Activated T-cell treated with anti-CD3 and anti-CD28 coated beads, Interleukin-2, amount 50 U/mL, for 4 hours (primary cell): ENCODE measurements at places on chromosomes 11 and 22. TPM values are rescaled to one million over a fixed set of nuclear protein-coding genes. Genes with fewer than 3 reads are reported as not detected.

C11orf87 gene
- not detected for total RNA-seq

- no peak for DNase-seq
Measured at GRCh38 chr11:13341026-13341425, 63.4 kb downstream of the BMAL1 start.

DNA sequence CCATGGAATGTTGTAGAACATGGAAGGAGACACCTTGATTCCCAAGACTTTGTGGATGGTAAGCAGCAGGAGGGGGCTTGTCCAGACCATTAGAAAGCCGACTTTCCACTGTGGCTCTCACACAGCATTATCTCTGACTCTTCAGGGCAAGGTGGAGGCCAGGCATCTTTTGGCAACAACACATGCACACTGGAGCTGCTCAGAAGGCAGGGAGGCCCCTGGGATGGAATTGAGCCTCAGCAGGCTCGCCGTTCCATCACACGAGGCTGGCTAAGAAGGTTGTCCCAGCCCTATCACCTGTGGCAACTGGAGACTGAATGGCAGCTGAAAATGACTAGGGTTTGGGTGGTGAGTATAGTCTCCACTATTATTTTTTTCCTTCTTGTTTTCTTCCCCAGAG is 76.3 kb upstream of the TMEM45B start:
- no peak for DNase-seq

- DNase-seq = no peak
Measured at GRCh38 chr11:126181939-126182730, 29.3 kb downstream of the RPUSD4 start.

DNA sequence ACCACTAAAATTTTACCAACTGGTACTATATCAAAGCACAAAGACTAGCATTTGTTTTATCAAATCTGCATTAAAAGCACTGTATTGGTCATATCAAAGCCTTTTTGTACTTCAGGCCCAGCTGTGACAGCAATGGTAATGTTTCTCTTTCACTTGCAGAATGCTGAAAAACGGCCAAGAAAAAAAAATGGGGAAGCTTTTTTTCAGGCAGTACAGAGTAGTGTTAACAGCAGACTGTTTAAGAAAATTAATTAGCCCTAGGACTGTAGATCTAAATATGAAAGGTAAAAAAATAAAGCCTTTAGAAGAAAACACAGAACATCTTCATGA is 33.3 kb downstream of the DENND5A start:
- no peak for DNase-seq

FAM227A gene
- total RNA-seq = 0.53 TPM

- no peak for DNase-seq
Measured at GRCh38 chr22:31615491-31615860, 46.5 kb downstream of the PISD start.

DNA sequence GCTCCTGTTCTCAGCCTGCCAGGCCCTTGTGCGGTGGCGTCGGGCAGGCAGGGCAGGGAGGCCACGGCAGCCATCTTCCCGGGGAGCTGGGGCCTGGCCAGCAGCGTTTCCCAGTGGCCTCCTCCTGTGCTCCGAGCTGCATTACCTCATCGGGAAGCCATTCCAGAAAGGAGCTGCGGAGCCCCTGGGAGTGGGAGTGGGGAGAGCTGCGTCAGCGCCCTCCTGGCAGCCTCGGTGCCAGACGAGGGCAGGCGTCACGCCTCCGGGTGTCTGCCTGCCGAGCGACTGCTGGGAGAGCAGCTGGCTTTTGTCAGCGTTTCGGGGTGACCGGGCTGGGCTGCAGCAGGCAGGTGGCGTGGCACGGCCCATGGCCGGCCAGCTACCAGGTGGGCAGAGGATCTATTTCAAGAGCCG is 30.9 kb upstream of the WNT7B start:
- DNase-seq = no peak

DNA sequence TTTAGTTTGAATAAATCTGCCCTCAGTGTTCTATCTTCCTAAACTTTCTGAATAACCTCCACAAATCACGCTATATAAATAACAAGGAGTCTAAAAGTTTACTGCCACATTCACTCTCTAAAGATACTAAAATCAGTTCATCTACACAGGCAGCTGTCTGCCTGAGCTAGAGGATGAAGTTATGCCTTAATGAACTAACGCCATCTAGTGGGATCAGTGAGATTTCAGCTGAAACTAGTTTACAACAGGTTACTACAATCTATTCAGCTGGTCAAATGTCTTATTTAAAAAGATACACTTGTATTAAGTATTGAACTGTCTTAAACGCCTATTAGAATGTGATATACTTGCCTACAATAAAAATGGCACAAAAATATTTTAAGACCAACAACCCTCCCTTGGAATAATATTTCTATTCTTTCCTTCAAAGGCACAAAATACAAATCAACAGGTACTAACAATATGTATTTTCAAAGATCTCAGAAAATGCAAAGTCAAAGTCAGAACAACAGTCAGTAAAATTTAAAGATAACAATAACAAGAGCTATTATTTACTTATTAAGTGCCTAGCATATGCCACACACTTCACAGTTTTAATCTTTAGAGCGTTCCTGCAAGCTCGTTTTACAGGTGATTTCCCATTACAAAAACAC is 84.1 kb downstream of the LARGE2 start:
- no peak for DNase-seq

SMC1B gene
- total RNA-seq = 0.18 TPM

- no peak for DNase-seq
Measured at GRCh38 chr11:116930586-116930985, 93.2 kb upstream of the APOA1 start.

DNA sequence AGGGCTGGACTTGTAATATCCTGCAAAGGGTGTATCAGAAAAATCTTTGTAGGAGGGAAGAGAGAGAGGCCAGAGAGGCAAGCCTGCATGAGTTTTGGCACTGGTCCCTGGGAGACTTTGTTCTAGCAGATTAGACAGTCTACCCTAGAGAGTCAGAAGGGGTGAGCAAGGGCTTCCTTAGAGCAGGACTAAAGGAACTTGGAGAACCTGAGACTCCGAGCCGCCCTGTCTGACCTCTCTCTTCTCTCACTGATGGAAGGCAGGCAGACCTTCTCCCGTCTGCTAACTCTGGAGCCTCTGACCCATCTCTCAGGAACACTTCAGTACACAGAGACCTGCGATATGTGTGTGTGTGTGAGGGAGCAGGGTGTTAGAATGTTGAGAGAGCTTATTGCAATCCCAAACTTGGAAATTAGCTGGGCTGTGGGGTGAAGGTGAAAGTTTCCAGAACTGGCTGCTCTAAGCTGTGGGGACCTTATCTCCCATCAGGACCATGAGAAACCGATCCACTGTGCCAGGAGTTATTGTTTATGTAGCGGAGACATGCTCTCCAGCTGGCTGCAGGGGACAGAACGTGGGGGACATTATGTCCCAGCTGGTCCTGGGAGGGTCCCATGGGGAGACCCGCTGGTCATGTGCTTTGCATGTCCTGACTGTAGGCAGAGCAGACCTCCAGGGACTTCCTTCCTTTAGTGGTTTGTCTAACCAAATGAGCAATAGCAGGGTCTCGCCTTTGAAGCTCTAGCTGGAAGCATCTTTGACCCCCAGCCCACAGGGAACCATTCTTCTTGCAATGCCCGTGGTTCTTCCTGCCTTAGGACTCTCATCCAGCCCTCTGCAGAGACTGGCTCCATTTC is 51.1 kb downstream of the TIMP3 start:
- no peak for DNase-seq

TMPRSS6 gene
- total RNA-seq = 1.3 TPM

MTFP1 gene
- total RNA-seq = 113 TPM

GRCh38 chr11:1291295-1292017 is 18.0 kb downstream of the TOLLIP start:
- no peak for DNase-seq

DNA sequence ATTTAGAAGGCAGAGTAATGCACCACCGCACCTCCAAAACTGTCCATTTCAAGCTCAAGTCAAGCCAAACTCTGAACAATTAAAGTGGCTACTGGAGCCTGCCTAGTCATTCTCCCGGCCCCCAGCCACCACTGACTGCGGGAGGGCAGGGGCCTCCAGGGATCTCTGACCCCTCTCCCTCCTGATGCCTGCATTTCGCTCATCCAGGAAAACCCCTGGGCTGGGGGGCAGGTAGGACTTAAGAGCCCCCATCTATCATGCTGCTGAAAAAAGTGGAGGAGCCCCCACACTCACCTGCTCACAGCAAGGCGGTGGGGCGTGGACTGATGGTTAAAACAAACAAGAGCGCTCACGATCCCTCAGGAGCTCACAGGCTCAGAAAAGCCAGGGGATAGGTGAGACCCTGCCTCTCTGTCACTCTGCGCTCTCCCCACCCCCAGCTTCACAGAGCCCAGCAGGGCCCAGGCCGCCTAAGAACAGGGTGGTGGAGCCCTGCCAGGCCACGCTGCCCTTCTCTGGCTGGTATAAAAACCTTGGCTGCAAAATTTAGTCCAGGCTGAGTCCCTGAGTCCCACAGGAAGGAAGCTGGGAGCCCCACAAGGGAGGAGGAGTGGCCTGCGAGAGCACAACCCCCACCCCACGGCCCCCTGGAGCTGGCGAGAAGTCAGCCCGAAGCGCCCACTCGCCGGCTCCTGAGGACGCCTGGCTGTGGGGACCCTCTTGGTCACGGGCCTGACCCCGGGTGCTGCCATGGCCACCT is 21.0 kb upstream of the MOB2 start:
- DNase-seq = no peak

DNA sequence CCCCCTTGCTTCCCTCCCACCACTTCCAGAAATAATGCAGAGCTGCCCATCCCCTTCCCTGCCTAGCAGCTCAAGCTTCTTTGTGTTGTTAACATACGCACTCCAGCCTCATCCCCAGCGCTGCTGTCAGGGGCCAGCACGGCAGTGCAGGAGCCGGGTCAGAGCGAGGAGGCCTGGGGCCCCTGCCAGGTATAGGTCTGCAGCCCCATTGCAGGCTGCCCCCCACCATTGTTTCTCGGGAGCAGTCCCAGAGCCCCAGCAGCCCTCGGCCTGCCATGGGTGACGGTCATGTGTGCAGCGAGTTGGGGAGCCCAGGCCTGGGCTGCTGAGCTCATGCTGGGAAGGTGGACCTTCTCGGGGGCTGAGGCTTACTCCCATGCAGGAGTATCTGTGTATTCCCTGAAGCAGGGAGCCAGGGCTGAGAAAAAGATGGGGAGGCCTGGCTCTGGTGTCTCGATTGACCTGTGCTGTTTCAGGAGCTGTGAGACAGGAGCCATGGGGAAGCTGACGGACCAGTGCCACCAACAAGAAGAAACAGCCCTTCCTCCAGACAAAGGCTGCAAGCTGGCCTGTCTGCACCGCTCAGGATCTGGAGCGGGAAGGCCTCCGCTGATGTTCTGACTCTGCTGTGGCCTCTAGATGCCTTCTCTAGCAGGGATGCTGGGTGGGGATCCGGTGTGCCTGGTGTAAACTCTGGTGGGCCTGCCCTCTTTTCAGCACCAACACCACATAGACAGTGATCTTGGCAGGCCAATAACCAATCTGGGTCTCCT is 220.5 kb upstream of the B3GAT1 start:
- no peak for DNase-seq

- no peak for DNase-seq
Measured at GRCh38 chr22:30015846-30016245, 64.4 kb upstream of the HORMAD2 start.

DNA sequence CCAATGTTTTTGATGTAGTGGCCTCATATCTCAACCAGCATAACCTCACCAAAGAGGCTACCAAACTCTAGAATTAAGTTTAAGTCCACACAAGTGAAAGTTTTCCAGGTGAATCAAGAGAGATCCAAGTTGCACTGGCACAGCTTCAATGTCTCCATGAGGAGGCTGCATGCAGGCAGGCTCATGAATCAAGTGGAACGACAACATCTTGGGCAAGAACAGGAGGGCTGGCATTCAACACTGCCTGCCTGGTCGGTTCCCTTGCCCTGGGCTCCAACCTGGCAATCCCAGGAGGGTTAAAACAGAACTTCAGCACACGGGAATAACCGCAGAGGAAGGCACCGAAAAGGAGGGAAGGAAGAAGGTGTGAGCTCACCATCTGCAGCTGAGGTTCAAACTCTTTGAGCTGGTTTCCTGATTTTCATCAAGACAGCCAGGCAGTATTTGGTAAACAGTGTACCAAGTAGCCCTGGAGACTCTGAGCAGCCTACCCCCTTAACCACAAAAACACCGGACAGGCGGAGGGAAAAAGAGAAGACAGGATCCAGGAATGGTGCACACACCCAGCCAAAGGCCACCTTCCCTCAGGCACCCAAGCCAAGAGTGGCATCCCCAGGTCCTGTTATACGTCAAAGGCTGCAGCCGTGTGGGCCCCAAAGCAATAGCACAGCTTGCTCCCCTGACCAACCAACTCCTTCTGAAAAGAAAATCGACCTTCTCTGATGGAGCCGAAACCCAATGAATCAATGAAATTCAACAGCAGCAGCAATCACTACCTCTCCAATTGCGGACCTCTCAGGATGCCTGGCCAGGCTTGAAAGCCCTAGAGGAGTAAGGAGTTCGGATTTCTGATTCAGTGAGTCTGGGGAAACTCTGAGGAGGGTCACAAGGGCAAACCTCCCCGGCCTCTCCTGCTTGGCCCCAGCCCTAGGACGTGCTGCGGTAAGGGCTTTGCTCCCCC is 1.3 kb downstream of the PACSIN2 start:
- no peak for DNase-seq

DNA sequence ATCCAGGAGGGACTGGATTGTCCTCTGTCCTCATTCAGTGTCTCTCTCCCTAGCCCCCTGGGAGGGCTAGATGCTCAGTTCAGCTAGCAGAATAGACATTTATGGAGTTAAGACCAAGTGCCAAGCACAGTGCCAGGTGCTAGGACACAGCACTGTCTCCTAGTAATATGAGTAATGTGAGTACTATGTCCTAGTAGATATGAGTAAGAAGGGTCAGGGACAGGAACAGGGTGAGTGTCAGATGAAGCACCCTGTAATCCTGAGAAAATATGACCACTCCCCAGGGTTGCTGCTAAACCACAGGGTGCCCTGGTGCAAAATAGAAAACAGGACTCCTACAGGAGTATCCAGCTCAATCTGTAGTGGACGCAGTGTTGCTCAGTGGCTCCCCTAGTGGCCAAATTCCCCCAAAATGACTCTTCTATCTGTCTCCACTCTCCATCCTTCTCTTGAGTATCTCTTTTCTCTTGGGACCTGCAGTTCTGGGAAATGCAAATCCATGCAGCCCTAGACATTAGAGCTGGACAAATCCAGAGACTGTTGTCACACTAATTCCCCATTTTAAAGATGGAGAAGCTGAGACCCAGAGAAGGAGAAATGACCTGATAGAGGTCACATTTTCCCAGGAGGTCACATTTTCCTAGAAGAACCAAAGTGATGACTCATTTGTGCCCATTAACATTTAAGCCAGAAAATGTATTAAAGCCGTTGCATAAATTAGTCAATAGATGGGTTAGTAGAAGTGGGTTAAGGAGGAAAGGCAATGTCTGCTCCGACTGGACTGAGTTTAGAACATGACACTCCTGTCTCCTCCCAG is 214.3 kb downstream of the NXPE2 start:
- DNase-seq = no peak

- no peak for DNase-seq
Measured at GRCh38 chr22:23070418-23071229, at the start of gene GNAZ. TSS of gene GNAZ (plus strand) at chr22:23070519. CDS start at chr22:23095696, 25,177 bp downstream.

DNA sequence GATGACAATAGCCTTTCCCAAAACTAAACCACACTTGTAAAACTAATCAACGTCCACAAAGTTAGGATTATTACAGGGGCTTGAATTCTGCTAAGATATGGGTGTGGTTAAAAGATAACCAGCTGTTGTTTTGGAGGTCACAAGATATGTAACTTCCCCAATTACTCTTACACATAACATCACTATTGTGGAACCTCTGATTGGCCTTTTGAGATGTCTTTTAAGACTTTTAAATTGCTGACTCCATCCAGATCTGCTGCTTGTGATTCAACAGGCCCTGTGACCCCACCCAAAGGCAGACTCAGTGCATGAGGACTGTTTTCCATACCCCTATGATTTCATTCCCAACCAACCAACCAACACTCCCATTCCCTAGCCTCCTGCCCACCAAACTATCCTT is 893.9 kb downstream of the OPCML start:
- no peak for DNase-seq

POLD4 gene
- total RNA-seq = 16.4 TPM
